ENCODE measurements at places on chromosomes 4 and X. TPM values are rescaled to one million over a fixed set of nuclear protein-coding genes. Genes with fewer than 3 reads are reported as not detected.

Gene WDR17
- 9.2 TPM for total RNA-seq

Gene PRRG3
- 5.5 TPM for total RNA-seq

Gene TCEAL6
- not detected for total RNA-seq

Gene TEX13C
- 0.07 TPM for total RNA-seq

Gene MAGEA12
- total RNA-seq = not detected

Gene PASD1
- total RNA-seq = not detected

Gene CXXC4
- total RNA-seq = 5.6 TPM

Gene PABPC1L2A
- 0.31 TPM for total RNA-seq

Gene ALAS2
- total RNA-seq = 0.32 TPM

Gene MAD2L1
- total RNA-seq = 93.2 TPM

Gene FAM9C
- not detected for total RNA-seq

Gene TMPRSS11E
- total RNA-seq = 15.2 TPM

Gene SASH3
- not detected for total RNA-seq

Gene SYTL5
- total RNA-seq = 0.70 TPM

Gene TLR1
- total RNA-seq = 0.09 TPM

Gene ZNF630
- total RNA-seq = 4.0 TPM

Gene FUNDC1
- total RNA-seq = 19.3 TPM

Gene DACH2
- 0.87 TPM for total RNA-seq

Gene TMEM47
- 7.5 TPM for total RNA-seq

Gene CT45A9
- not detected for total RNA-seq

Gene SLC10A6
- total RNA-seq = not detected

Gene IL2RG
- total RNA-seq = not detected

Gene NEUROG2
- 0.11 TPM for total RNA-seq

Gene DUX4
- not detected for total RNA-seq

Gene CCKAR
- total RNA-seq = not detected

Gene TNIP3
- not detected for total RNA-seq

Gene AKAP14
- total RNA-seq = 0.29 TPM

Gene HPF1
- total RNA-seq = 34.1 TPM

Gene IL1RAPL2
- 0.13 TPM for total RNA-seq

Gene TRPC5OS
- not detected for total RNA-seq

Gene FAM156B
- total RNA-seq = 9.7 TPM

Gene NEXMIF
- 1.5 TPM for total RNA-seq

Gene XPNPEP2
- total RNA-seq = not detected

Gene HSD17B13
- total RNA-seq = not detected

Gene UGT2B10
- not detected for total RNA-seq

Gene ITIH6
- total RNA-seq = not detected

Gene AMELX
- total RNA-seq = not detected

Gene H2BW2
- not detected for total RNA-seq

Gene ADGRL3
- 9.8 TPM for total RNA-seq

Gene CRMP1
- total RNA-seq = 40.3 TPM

Gene RWDD4
- total RNA-seq = 20.3 TPM

Gene ZXDB
- total RNA-seq = 7.7 TPM

Gene CCNI
- 304 TPM for total RNA-seq

Gene CXCL6
- 1.2 TPM for total RNA-seq

Gene CLCN4
- total RNA-seq = 4.4 TPM

Gene TCEAL1
- total RNA-seq = 4.9 TPM

Gene KLHL34
- total RNA-seq = not detected

All from endodermal cell (in vitro differentiated cells).